ENCODE measurements at places on chromosomes 12 and 14.

GRCh38 chr12:131460520-131460919, 250.4 kb upstream of the SFSWAP start:
- no peak for DNase-seq

- DNase-seq: no peak
Measured at GRCh38 chr12:16756833-16757555, 151.0 kb upstream of the LMO3 start.

DNA sequence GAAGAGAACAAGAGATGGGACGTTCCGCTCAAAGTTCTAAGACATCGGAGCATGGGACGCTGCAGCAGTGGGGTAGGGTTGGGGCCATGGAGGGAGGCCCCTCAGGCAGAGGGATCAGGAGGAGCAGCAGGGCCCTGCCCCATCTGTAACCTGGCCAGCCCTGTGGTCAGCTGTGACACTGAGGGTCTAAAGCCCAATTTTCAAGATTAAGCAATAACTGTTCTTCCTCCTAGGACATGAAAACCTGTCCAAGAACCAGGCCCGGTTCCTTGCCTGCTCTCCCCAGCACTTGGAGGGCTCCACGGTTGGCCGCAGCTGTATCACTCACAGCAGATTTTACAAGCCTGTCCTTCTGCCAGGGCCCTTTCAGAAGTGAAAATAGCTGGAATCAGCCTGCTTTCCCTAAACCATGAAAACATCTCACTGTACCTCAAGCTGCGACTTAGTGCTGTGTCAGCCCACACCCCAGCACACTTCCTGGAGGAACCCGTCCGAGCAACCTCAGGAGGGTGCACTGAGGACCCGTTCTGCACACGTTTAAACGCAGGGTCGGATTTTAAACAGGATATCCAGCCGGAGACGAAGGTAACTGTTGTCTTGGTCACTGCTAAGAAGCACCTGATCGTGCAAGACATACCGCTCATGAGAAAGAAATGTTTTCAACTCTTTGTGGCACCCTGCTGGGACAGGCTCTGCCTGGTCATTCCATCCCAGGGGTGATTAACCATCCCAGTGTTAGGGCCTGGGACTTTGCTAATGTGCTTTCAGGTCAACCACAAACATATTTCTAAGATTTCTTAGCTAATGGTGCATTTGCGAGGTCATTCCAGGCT, 201.9 kb upstream of the DIO3 start:
- DNase-seq: no peak

- no peak for DNase-seq
Measured at GRCh38 chr12:70487440-70487839, 121.3 kb downstream of the KCNMB4 start.

DNA sequence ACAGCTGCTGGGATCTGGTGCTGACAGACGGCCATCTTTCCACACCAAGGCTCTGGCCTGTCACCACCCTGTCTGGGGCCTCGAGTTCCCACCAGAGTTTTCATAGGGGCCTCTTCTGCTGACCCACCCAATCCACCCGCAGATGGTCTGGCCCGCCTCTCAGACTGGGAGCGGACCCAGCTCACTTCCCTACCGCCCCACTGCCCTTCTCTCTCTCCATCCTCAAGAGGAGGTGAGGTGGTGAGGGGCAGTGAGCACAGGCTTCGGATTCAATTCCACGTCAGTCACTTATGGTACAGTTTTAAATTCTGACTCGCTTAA, 12.3 kb upstream of the RPS6KL1 start:
- no peak for DNase-seq

DNA sequence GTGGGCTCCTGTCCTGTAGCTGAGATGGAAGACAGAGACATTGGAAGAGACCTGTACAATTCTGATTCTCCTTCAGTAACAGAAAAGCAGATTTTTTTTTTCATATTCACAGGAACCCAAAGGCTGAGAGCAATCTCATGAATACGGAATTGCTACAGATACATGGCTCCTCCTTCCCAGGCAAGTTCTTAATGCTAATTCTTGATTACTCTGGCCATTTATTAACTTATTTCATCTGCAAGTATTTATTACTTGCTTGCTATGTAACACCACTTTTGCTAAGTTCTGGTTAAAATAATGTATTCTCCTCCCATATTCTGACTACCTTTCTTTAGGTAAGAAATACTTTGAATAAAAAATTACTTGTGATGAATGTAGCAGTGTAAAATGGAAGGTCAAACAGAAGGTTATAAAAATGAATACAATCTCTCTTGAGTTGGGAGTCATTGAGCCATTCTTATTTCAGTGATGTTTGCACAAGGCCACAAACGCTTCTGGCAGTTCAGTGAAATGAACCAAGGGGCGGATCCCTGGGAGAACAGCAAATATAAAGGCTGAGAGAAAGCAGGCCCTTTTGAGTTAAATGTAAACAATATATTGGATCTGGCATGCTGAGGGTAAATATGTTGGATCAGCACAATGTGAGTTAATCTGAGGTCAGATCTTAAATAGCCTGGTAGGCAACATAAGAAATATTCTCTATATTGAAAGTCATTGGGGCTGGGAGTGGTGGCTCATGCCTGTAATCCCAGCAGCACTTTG, 37.6 kb downstream of the MUCL1 start:
- DNase-seq: no peak

DNA sequence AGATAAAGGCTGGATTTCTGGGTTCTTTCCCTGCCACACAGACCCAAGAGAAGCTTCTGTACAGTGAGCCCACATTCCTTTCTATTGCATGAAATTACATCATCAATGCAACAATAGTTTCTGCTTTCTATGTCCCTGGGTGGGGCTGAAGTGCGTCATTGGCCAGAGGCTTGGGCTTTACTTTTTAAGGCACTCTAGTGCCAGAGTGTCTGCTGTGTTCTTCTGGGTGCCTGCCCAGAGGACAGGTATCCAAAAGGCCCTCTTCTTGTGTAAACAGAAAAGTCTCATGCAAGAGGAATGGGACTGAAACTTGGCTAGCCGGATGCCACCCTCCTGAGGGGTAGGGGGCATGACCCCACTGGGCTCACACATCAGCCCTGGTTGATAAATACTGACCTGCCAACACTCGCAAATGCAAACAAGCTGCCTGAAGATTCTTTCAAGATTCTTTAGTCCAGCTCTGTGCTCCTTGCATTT, 5.9 kb downstream of the KRT86 start:
- no peak for DNase-seq
